ENCODE measurements at places on chromosomes 16 and 17.
A peak's percentile ranks its signal among the peaks of the same experiment; 100 is the strongest.

DNA sequence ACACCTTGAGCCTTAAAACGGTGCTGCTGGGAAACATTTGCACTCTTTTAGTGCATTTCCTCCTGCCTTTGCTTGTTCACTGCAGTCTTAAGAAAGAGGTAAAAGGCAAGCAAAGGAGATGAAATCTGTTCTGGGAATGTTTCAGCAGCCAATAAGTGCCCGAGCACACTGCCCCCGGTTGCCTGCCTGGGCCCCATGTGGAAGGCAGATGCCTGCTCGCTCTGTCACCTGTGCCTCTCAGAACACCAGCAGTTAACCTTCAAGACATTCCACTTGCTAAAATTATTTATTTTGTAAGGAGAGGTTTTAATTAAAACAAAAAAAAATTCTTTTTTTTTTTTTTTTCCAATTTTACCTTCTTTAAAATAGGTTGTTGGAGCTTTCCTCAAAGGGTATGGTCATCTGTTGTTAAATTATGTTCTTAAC lies 4.4 kb downstream of the SOX9 start:
- no peak for DNase-seq

DNA sequence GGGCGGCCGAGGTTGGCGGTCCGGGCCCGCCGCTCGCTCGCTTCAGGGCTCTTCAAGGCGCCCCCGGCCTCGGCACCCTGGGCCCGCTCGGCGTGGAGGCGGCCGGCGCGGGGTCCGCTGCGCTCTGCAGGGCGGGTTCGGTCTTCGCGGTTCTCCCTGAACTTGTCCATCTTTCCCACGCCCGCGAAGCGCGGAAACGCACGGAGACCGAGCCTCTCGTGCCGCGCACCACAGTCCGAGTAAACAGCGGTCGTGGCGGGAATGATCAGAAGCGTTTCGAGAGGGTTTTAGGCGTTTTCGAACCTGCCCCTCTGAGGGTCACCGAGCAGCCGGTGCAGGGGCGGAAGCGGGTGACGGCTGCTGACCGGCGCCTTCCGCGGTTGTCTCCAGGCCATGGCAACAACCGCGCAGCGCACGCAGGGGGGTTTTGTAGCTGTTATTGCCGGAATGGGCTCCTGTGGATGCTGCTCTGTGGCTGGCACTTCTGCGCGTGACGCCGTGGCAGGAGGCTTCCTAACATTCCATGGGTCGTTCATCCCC lies 414 bp downstream of the NARF start:
- DNase-seq = no peak

DNA sequence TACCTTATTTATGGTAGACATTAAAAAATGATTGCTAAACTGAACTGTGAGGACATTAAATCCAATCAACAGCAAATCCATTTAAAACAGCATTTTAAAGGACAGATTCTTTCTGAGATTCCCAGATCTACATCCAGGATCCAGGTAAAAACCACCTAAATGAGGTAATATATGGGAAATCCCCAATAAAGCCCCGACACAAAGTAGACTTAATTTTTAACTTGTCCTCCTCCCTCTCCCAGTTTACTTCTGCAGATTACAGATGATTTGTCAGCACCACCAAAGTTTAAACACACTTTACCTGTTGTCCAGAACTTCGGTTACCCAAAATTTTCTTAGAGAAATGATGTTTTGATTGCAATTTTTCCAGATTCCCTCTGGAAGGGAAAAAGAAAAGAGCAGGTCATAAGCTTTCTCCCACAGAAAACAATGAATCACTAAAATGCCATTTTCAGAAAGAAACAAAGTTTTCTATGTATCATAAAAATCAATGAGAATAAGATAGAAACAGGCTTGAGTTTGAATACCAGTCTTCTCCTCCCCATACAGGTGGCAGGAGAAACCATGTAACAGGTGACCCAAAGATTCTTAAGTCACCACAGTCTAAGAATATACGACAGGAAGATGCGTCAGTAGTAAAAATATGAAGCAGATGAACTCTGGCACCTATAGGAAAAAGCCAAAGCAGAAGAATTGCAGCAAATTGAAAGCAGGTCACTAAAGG lies 22.8 kb downstream of the GJC1 start:
- no peak for DNase-seq

DNA sequence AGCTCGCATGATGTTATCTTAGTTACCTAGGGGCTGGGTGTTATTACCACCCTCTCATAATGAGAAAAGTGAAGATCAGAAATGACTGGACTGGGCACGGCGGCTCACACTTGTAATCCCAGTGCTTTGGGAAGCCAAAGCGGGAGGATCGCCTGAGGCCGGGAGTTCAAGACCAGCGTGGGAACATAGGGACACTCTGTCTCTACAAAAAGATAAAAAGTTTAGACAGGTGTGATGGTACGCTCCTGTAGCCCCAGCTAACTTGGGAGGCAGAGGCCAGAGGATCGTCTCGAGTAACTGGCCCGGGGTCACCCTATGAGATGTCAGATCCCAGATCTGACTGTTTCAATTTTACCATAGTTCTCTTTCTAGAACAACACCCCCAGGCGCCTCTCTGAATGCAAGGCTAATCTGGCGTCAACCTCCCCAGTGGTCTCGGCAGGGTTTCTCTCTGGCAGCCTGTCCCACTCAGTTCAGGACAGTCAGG lies 1.9 kb upstream of the CCDC102A start:
- DNase-seq = no peak

DNA sequence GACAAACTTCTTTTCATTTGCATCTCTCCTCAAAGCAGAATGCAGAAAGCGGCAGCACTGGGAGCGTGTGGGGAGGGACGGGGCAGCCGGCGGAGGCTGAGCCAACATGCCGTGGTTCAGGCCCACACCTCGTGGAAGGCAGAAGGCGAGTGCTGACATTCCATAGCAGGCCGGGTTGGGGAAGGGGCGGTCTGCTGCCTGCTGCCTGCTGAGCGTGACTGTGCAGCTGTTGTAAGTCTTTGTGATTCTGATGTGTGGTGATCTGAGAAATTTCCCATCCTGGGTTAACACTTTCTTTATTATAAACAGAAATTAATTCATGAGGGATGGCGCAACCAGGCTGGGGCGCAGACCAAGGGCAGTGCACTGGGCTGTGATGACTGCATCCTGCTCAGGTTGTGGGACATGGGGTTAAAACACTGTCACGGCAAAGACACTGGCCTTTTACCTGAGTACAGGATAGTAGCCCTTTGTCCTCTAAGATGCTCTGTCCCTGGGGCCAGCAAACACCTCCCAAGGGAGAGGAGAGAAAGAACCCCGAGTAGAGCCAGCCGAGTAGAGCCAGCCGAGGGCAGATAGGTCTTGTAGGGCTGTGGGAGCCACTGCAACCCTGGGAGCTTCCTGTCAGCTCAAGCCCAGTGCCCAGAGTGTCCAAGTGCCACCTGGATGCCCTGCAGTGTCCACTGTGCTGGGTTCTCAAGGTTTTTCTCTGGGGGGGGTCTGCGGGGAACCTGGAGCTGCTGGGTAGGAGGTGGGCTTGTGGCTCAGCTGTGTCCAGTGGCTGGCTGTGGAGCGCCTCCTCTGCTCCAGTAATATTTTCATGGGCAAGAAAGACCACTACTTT lies 8.8 kb upstream of the DNASE1 start:
- DNase-seq = no peak

DNA sequence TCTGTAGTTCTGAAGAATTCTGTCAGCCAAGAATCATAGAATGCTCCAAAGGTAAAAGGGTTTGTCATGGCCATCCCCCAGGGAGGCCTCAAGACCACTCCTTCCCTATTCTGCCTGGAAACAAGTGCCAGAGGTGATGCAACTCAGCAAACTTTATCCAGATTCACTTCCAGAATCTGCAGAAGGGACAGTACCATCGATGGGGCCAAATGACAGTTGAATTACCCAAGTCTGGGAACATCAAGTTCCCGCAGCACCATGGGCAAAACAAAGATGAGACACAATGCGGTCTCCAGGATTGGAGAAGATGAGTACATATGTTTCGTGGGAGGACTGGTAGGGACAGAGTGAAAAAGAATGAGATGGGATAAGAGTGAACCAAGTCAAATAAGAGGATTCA lies 13.7 kb upstream of the TAT start:
- no peak for DNase-seq

DNA sequence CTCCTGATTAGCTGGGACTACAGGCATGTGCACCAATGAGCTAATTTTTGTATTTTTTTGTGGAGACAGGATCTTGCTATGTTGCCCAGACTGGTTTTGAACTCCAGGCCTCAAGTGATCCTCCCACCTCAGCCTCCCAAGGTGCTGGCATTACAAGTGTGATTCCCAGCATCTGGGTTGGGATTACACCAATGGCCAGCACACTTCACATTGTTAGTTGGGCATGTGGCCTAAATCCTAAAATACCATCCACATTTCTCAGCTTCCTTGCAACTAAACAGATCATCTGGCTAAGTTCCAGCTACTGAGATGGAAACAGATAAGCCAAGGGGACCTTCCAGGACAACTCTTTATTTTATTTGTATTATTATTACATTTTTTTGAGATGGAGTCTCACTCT lies 9.9 kb downstream of the RABEP2 start:
- no peak for DNase-seq

GRCh38 chr16:57687363-57687929 lies 7.2 kb upstream of the DRC7 start:
- peak; percentile 52 for DNase-seq

DNA sequence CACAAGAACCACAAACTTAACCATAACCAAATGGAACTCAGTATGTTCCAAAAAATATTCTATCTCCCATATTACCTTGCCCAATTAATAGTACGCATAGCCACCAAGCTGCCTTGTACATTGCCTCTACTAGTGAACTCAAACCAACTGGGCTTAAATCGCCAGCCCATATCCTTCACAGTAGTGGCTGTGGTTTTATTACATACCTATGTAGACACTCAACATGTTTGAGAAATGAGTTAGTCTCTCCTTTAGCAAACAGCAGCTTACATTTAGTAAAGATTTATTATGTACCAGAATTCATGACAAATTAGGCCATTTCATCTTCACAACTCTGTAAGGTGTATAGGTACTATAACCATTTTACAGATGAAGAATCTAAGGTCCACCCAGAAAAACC lies 41.4 kb downstream of the GRB2 start:
- no peak for DNase-seq

DNA sequence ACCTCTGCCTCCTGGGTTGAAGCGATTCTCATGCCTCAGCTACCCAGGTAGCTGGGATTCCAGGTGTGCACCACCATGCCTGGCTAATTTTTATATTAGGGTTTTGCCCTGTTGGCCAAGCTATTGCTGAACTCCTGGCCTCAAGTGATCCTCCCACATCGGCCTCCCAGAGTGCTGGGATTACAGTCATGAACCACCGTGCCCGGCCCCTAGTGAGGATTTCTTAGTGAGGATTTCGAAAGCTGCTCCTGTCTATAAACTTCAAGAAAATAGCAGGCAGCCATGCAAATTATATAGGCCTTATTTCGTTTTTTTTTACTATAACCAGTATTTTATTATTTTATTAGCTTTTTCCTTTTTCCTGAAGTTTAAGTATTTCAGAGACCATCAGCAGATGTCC lies 41.6 kb downstream of the EPN2 start:
- no peak for DNase-seq

- no peak for DNase-seq
Measured at GRCh38 chr17:4719684-4720221, 9.3 kb downstream of the ARRB2 start.

DNA sequence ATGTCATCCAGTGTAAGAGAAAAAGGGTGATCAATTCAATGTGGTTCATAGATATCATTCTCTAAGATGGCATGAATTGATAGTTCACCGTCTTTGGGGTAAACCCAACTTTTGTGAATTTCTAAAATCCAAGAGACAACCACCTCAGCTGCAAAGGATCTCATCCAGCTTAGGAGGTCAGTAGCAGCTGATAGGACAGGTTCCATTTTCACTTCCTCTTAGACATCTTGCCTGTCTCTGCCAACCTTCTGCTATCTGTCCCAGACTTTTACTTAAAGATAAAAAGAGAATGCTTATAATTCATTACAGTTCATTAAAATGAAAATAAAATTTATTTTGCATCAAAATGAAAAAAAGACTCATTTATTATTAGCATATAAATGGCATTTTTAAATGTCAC lies 468.2 kb downstream of the XYLT1 start:
- DNase-seq = no peak

GRCh38 chr17:77679589-77679988 lies 278.9 kb upstream of the TNRC6C start:
- no peak for DNase-seq

DNA sequence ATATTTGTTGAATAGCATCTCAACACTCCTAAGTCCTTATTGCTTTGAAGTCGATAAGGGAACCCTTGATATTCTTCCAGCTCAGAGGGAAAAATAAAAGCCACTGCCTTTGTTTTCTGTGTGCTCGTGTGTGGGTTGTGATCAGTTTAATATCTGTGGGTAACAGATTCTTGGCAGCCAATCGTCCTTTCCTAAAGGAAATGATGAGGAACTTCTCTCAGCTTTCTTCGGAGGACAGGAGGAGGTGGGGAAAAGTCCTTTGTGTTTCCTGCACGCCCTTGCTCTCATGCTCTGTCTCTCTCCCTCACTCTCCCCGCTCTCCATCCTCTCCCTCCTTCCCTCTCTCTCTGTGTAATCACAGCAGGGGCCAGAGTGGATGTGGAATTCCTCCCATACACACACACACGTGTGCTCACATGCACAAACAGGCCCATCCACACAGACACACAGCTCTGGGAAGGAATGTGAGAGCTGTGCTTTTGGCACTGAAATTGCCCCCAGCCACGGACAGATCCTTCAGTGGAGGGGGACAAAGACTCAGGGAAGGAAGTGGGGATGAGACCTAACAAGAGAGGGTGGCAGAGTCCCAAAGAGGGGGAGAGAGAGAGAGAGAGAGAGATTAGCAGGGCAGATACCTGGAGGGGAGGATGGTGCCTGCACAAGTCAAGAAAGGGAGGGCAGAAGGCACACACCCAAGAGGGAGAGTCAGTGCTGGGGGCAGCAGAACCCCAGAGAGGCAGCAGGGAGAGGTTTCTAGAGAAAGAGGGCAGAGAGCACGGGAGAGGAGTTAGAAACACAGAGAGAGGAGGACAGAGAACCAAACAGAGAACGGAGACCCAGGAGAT lies 83.5 kb upstream of the PLCG2 start:
- DNase-seq = no peak

- DNase-seq = no peak
Measured at GRCh38 chr16:11005611-11005975, 61.2 kb downstream of the CLEC16A start.

DNA sequence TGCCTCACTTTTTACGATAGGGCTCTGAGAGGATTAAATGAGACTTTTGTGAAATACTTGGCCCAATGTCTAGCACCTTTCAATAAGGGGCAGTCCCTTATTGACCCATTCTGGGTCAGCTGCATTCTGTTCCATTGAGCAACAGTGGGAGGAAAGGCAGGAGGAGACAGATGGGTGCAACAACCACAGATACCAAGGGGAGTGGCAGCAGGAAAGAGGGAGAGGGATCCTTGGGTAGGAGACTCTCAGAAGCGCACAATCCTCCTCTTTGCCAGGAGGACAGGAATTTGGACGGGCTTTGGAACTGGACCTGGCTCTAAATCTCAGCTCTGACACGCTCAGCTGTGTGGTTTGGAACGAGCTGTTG lies 3.5 kb downstream of the PIPOX start:
- no peak for DNase-seq

- DNase-seq = no peak
Measured at GRCh38 chr17:77444628-77444983, 303.8 kb downstream of the SEC14L1 start.

Data from HL-60 (cell line).